ENCODE measurements at places on chromosomes 7 and 10.

GRCh38 chr10:10677479-10677878, 340.2 kb upstream of the CELF2 start:
- no peak for DNase-seq

- no peak for DNase-seq
These were observed 60.8 kb downstream of the RHOBTB1 start for GRCh38 chr10:60883187-60883586.

DNA sequence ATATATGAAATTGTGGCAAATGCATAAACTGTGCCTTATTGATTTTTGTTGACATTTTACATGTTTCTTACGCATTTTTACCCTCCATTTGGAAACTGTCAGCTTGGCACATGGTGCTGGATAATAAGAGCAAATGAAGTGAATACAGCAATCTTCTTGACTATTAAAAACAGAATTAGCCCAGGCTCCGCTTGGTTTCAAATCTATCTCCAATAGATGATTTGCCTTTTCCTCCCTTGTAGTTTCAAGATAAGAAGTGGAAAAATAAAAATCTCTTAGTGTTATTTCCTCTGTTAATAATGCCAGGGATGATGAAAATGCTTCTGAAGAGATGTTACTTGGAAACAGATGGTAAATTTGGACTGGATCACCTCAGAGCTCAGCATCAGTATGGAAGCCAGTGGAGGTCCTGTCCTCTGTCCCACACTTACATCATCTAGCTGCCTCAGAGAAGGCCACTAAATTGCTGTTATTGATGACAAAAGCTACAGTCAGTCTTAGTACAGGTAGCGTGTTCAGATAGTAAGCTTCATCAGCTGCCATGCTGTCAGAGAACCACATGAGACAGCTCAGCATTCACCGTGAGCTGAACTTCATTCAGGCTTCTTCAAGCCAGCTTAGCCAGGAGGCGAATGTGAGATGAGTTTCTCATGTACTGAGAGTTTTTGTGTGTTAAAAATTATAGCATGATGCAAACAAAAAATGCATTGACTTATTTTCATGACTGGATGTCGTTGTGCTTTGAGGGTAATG, 246.8 kb downstream of the CELF2 start:
- DNase-seq: no peak

GRCh38 chr10:8873310-8873709, 818.8 kb downstream of the GATA3 start:
- no peak for DNase-seq

- no peak for DNase-seq
These were observed 129.4 kb downstream of the BMPER start for GRCh38 chr7:34034728-34035127.

- DNase-seq: no peak
These were observed 42.5 kb downstream of the RASGEF1A start for GRCh38 chr10:43224321-43224720.
